Stimulated activated CD8-positive, alpha-beta memory T cell treated with anti-CD3 and anti-CD28 coated beads, Interleukin-2, amount 100 ng/mL, for 1 hour (primary cell): ENCODE measurements at places on chromosomes 6 and 20.

GRCh38 chr6:3584606-3585005 is 127.8 kb upstream of the SLC22A23 start:
- DNase-seq, result no peak

- no peak for DNase-seq
These were observed 405.6 kb downstream of the BTBD9 start for GRCh38 chr6:38234141-38234540.

DNA sequence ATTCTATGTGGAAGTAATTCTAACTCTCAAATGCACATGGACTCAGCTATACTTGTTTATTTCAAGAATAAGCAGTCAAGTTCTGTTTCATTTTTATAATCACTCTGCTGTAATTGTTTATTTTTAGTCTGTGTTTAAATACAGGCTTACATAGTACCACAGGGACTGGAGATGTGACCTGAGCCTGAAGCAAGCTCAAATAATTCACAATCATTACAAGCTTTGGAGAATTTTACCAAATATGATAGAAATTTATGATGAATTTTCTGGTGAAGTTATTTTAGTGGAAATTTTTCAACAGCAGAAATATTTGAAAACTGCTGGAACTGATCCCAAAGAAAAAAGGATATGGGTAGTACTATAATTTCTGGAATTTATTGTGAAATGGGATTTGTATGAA is 41.6 kb upstream of the DSE start:
- no peak for DNase-seq

GRCh38 chr20:57383447-57384347 is 7.5 kb upstream of the RBM38 start:
- no peak for DNase-seq

DNA sequence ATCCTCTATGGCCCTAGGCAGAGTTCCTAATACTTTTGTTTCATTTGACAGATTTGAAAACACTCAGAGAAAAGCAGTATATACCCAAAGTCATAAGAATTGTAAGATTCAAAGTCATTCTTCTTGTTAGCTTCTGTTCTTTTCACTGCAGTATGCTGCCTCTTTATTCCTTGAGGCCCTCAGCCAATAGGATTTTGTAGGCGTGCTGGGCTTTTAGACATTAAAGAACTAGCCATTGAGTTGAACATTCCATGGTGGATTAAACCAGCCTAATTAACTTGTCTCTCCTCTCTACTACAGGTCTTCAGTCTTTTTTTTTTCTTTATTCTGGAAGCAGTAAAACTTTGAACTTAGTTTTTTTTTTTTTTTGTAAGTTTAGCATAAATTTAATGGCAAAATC is 186.3 kb downstream of the PLCB4 start:
- no peak for DNase-seq

DNA sequence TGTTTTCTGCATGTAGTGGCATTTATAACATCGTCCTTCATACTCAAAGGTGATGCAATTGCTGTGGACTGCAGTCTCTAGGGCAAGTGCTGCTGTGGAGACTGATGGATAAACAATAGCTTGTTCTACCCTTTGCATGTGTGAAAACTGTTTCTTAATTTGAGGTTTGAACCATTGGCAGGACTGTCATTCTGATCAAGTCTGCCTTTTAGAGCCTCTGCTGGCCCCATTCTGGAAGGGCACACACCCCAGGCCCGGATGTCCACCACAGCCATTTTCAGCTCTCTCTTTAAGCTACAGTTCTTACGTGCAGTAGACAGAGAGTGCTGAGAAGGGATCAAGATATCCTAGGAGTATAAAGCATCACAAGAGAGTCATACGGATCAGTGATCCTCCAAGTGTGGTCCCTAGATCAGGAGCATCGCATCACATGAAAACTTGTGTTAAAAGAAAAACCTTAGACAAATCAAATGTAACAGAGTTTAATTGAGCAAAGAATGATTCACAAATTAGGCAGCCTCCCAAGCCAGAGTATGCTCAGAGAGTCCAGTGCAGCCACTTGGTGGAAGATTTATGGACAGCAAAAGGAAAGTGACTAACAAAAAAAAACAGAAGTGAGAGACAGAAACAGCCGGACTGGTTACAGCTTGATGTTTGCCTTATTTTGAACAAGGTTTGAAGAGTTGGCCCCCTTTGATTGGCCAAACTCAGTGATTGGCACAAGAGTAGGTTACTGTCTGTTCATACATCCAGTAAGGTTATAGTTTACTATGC is 52.0 kb downstream of the FRK start:
- DNase-seq, result no peak

DNA sequence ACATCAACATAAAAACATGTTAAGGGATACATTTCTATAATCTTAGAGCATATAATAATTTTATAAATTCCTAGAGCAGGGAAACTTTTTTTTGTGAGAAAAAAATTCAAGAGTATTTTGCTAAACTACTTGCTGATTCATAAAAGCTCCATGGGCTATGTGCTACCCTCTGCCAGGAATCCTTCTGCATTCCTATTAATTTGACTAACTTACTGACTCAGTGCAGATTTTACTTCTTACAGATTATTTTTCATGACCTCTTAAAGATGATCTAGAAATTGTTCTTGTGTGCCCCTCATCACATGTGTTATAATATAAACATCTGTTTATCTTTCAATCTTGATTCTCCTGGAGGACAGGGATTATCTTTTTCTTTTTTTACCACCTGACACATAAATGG is 5.7 kb downstream of the VTA1 start:
- DNase-seq, result no peak

DNA sequence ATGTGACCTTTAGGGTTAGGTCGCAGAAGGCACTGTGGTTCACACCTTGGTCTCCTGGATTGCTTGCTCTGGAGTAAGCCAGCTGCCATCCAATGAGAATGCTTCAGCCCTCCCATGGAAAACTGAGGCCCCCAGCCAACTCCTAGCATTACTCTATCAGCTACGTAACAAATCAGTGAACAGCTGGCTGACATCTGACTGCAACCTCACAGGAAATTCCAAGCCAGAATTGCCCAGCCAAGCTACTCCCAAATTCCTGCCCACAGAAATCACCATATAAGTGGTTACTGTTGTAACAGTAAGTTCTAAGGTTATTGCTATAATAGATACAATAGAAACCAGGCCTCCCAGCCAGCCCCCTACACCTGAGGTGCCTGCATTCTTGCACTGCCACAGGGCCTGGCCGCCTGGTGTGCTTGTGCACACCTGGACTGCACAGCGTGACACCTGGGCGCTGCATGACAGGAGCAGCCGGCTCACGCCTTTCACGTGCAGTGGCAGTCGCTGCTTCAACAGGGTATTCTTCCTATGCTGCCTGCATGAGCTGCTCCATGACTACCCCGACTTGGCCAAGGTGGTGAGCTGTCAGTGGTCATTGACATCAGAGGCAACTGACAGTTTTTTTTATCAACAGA is 429.7 kb upstream of the RUNX2 start:
- no peak for DNase-seq

GRCh38 chr6:154474648-154475428 is 35.6 kb downstream of the CNKSR3 start:
- DNase-seq, result no peak

DNA sequence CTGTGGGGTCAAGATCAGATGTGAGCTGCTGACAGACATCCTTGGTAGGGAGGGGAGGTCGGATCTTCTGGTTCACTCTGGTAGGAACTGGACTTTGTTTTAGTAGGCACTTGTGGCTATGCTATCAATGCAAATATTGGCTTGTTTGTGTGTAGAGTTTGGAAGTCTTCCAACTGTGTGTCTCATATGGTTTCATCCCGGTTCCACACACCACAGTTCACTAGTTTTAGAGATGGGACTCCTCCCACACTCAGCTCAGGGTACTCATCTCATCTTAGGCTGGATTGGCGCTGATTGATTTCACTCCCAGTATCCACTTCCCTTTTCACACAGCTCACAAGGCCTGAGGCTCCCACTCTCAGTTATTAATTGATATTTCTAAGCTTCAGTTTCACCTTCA is 161.3 kb downstream of the THBS2 start:
- no peak for DNase-seq

DNA sequence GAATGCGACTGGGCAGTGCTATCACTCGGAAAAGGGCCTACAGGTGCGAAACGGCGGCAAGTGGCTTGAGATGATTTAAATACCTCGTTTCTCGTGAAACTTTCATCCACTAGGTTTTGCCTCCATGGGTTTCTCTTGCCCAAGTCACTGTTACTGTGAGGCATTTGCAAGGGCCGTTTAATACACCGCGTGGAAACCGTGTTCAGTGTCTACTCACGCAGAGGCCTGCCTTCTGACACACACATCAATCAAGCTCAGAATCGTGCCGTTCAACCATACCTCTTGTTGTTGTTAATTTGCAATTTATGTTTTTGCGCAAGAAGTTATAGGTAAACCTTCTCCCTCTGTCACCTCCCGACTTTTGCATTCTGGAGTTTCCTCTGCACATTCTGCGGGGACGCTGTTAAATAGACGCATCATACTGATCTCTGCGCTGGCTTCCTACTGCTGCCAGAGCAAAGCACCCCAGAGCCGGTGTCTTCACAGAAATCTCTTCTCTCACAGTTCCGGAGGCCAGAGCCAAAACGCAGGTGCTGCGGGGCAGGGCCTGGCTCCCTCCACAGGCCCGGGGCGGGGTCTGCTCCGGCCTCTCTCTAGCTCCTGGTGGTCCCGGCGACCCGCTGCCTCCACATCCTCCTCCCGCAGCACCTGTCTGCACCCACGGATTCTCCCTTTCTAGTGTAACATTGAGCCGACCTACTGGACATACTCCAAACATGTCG is 251.4 kb downstream of the SMOC2 start:
- no peak for DNase-seq

GRCh38 chr6:49739423-49739822 is 4.8 kb downstream of the CRISP3 start:
- no peak for DNase-seq

GRCh38 chr20:11143481-11143880 is 469.7 kb upstream of the JAG1 start:
- DNase-seq, result no peak

DNA sequence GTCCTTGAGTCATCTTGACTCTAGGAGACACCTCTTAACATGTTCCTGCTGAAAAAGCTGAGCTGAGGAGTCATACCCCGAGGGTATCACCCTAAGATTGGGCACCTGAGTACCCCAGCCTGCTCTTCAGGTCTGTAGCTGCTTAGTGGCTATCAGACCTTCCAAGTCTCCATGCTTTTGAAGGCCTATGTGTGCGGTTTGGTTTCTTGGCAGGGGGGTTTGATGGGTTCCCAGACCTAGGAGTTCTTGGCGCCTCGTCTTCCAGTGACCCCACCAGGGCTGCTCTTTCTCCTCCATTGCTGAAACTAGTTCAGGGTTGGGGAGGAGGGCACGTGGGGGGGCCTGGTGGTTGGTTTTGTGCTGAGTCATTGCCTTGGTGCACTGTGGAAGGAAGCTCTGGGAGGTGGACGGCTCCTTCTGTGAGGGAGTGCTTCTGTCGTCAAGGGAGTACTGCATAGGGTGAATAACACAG is 20.1 kb downstream of the IGF2R start:
- DNase-seq, result no peak
